Fibroblast of upper back skin (primary cell): ENCODE measurements at places on chromosomes 7 and 10.
A peak's percentile ranks its signal among the peaks of the same experiment; 100 is the strongest.

GRCh38 chr7:91089382-91089963 is 174.8 kb upstream of the FZD1 start:
- peak; percentile 52 for DNase-seq

- DNase-seq = no peak
Measured at GRCh38 chr10:84522612-84523462, 194.4 kb downstream of the CCSER2 start.

DNA sequence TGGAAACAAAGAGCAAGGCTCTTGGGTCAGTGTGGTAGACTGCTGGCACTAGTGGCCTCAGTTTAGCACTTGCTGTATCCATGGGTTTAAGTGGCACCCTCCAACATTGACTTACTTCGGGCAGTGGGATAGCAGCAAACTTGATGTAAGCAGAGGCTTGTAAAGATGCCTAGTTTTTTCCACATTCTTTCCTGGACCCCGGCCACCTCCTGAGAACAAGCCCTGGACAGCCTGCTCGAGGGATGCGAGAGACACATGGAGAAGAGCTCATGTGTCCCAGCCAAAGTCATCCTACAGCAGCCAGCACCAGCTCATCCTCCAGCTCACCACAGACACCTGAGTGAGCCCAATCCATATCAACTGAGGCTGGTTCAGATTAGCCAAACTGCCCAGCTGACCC is 142.7 kb upstream of the PCBD1 start:
- DNase-seq = no peak

DNA sequence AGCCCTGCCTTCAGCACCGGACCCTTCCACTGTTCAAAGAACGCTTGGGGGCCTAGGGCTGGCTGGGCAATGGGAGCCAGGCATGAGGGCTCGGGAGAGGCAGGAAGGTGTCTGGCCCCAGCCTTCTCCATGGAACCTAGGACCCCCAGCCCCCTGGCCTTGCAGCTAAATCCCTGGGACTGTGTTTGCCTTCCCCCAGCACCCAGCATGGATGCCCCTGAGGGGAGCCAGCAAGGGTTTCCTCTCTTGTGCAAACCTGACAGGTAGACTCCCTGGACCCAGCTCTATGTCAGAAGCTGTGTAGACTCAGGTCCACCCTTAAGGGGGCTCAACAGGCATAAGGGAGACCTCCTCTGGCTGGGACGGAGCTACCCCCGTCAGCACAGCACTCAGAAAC is 288.0 kb downstream of the GRID1 start:
- no peak for DNase-seq
